ACHN (cell line): ENCODE measurements at places on chromosomes 7 and 10.

GRCh38 chr7:85262891-85263290 lies 76.0 kb upstream of the SEMA3D start:
- no peak for DNase-seq

- DNase-seq = no peak
Measured at GRCh38 chr10:31347705-31348104, 28.7 kb downstream of the ZEB1 start.

GRCh38 chr7:100506356-100506923 lies 22.7 kb downstream of the NYAP1 start:
- no peak for DNase-seq

DNA sequence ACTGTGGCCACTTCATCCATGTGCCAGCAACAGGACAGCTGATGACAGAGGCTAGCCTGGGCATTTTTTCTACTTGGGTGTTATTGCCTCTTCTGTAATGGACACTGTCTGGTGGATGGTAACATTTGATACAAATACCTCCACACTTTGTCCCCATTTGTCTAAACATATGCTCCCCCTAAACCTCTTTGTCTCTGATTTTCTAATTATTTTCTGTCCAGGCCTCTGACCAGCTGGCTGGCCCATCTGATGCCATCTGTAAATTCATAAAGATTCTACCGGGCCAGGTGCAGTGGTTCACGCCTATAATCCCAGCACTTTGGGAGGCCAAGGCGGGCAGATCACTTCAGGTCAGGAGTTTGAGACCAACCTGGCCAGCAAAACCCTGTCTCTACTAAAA lies 84.7 kb upstream of the IFRD1 start:
- DNase-seq = no peak

GRCh38 chr7:82250598-82250997 lies 193.0 kb downstream of the CACNA2D1 start:
- no peak for DNase-seq

DNA sequence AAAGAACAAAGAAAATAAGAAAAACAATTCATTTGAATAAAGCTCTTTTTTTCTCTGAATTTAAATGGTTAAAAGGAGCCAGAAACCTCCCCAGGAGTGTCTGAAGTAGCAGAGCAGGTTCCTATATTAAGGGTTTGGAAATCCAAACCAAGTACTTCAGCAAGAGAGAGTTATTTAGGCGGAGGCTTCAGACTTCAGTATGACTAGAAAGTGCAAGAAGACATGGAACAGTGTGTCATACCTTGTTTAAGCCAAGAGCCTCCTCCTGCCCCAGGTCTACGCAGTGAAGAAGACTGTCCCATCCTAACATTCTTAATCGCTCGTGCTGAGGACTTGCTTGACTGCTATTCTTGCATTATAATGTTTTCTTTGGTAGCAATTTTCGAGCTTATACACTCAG lies 51.3 kb downstream of the ODAD2 start:
- no peak for DNase-seq

- DNase-seq = no peak
Measured at GRCh38 chr10:127496035-127496434, 53.1 kb upstream of the NPS start.
